ENCODE measurements at places on chromosomes 6 and 20.
A peak's percentile ranks its signal among the peaks of the same experiment; 100 is the strongest.

- no peak for DNase-seq
These were observed 794.2 kb downstream of the TFAP2A start for GRCh38 chr6:9620687-9621086.

DNA sequence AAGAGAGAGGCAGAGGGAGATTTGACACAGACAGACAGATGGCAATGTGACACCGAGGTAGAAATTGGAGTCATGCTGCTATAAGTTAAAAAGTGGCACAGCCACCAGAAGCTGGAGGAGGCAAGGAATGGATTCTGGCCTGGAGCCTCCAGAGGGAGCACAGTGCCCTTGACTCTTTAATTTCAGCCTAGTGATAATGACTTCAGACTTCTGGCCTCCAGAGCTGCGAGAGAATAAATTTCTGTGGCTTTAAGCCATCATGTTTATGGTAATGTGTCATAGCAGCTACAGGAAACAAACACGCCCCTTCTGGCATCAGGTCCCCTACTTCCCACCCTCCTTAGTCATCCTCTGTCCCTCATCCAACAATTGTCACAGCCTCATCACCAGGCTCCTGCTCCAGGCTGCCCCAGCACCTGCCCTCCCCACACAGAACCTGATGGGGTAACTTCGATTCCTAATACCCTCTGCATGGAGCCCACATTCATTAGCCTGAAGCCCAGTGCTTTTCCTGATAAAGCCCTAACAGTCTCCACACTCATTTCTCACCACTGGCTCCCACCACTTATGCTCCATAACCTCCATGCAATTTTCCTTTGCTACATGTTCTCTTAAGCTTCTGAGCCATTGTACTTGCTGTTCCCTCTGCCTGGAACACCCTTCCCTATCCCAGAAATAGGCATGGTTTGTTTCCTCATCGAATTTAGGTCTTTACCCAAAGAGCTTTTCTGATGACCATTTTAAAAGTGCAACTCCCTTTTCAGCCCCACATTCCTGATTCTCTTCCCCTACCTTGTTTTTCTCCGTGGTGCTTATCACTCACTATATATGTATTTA, 69.7 kb upstream of the TOX2 start:
- DNase-seq = no peak

DNA sequence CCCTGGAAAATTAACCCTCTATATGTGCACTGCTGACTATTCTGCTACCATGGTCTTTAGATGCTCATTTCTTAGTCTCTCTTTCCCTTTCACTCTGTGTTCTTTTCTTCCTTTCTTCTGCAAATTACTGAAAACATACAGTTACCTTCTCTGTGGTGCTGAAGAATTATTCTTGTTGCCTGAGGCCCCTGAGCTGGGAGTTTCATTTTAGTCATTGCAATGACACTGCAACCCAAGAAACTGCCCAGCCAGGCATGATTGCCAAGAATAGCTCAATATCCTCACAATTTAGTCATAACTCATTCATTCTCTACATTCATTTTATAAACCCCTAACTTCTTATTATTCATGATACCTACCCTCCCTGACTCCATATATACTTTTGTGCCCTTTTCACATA, 245.8 kb upstream of the RAB32 start:
- DNase-seq = no peak

DNA sequence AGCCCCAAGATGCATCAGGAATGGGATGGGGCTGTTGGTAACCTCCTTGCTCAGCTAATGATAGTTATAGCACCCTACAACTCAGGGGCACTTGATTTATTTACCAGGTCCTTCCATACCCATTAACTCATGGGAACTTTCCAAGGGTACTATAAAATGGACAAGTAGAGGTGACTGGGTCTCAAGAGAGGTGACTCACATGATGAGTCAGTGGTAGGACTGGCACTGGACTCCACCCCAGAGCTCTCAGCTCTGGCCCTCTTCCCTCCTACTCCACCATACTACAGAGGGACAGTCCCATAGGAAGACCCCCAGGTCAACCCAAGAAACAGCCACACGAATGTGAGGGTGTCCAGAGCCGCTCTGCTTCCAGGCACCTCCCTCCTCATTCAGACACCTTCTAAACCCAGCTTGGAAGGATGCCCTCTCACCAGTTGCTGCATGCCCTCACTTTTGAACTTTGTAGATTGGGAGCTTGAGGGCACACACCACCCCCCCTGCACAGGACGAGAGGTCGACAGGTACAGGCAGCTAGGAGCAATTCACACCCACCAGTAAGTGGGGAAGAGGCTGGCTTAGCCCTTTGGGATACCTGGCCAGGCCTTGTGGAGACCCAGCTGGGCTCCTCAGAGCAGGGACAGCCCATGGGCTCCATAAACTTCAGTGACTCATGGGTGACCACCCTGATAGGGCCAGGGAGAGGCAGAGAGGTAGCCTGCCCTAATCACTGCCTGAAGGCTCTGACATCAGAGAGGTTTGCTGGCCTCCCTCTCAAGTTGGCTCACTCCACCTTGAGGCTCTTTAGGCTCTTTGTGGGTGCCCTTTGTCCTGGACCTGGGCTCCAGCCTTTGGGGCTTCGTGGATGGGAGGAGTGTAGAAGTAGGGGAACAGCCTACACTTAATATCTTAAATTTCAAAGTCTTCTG, 81.6 kb upstream of the MLN start:
- no peak for DNase-seq

DNA sequence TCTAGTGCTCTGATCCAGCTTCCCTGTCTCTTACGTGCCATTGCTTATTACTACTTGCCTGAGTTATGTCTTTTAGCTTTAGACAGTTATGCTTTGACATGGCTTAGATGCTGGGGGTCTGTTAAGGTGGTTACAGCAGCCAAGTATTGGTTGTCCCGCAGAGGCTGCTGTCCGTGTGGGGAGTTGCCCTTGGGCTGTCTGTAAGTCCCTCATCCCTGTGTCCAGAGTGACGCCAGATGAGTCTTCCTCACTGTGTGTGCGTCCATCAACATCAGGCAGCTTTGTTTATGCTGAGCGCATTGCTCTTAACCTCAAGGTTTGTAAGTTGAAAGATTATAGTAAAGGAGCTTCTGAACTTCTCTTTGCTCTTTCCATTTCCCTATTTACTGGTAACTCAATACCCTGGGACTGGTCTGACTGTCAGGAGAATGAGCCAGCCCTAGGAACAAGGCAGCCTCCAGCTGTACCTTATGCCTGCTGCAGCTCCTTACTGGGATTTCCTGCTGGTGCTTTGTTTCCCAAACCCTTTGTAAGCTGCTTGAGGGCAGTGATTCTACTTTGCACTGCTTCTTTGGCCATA, 7.2 kb downstream of the FAM120B start:
- DNase-seq = no peak

- DNase-seq = no peak
These were observed 88.2 kb upstream of the FAM83B start for GRCh38 chr6:54758340-54758739.

DNA sequence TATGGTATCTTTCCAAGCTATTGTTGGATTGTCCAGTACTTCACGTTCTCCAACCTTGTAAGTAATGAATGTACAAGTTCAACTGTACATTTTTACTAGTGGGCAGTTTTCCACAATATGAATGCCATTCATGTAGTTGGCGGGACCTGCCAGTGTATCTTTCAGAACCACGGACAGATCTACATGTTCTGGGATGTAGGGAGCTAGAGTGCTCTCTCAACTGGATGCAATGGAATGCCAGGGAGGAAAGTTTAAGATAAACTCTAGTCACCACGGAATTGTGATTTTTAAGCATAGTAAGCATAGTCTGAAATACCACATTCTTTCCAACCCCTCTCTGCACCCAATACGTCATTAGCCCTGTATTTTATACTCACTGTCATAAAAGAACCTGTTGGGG, 21.5 kb upstream of the HLA-C start:
- no peak for DNase-seq

DNA sequence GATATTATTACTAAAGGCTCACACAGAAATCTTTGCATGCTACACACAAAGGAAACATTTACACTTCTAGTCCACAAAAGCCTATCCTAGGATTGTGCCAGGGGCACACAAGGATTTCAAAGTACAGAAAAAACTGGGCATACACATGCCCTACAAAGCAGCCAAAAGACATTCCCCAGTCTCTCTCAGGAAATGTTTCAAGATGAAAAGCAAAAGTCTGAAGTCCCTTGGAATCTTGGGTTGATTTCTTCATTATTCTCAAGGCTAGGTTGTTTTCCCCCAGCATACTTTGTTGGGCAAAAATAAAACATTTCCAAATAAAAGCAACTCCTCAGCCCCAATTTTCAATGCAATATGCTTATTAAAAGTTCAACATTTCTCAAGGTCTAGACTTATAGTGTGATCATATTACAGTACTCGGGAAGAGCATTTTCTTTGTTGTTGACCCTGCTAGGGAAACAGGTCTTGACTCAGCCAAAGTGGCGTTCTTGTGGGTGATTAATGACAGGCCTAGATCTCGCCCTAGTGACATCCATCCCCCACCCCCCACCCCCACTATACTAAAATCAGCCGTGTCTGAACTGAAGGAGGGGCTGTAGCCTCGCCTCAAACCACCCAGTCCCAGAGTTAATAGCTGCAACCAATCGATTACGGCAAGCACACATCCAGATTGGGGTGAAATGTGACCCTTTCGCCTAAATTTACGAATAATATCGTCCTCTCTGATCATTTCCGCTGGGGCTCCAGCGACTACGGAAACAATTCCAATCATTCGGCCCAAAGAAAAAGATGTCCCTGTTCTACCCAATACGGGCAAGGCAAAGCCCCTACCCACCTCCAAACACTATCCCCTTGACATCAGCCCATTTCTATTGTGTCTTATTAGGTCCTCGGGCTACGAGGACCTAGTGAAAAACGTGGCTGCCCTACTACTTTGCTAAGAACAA, 1.4 kb downstream of the AKIRIN2 start:
- DNase-seq = peak; percentile 24

- DNase-seq = no peak
These were observed 36.1 kb downstream of the F13A1 start for GRCh38 chr6:6284221-6284966.
